ENCODE measurements at places on chromosomes 2 and 18.

- DNase-seq = peak; percentile 55
These were observed 161.8 kb downstream of the PRKCE start for GRCh38 chr2:45813003-45813941.

DNA sequence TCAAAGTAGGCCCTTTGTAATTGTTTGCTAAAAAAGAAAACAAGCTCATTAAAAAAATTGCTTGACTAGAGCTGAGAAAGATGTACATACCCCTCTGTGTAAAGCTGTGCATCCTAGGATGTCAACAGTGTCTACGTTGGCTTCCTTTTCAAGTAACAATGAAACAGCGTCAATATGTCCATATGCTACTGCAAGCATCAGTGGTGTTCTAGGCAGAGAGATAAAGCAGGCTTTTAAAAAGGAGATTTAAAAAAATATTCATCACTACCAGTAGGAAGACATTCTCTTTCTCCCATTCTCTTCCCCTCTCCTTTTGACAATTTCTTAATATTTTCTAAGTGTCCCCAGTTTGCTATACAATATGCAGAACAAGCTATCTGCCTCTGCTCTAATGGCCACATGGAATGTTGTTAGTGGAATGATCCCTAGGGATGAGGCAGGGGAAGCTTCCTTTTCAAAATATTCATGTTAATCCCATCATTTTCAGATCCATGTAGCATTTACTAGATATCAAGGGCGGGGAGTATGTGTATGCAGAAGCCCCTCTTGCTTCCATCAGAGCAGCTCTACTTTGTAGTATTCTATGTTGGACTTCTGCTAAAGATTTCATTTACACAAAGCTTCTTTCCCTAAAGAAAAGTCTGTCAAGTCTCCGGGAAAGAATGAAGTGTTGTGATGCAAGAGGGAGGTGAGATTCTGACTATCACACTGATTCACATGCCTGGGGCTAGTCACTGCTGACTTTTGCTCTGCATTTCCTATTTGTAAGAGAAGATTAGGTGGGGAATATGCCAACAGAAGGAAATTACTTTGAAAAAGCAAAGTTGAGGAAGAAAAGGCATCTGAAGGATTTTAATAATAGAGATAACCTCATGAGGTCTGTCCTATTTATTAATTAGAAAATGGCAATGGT lies 81.5 kb upstream of the PGAP1 start:
- no peak for DNase-seq

GRCh38 chr2:202429164-202429980 lies 53.2 kb downstream of the BMPR2 start:
- no peak for DNase-seq

- no peak for DNase-seq
These were observed 44.6 kb downstream of the ITGB1BP1 start for GRCh38 chr2:9378433-9379390.

DNA sequence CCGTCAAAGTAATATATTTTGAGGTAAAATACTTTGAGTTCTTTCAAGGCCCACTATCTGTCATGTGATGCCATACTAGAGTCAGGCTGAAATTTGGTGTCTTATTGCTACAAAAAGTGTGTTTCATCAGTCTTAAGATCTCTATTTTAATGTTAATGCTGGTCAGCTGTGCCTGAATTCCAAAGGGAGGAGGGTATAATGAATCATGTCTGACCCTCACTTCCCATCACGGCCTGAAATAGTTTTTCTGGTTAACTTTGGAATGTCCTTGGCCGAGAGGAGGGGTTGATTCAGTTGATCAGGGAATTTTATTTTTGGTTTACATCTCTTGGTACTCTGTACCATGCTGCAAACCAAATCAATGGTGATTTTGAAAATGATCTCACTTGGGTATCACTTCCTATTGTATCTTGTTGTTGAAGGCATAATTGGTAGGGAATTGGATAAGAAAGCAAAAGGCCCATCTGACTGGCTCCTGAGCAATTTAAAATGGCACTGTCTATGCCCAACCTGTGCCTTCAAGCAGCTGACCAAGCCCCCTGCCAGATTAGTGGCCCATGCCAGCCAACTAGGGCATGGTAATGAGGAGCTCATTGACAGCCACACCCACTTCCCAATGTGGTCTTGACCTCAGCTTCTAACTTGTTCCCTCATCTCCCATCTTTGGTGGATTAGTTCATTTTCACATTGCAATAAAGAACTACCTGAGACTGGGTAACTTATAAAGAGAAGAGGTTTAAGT lies 6.1 kb upstream of the SLC35F5 start:
- DNase-seq = no peak
